Urothelium cell line (cell line): ENCODE measurements at places on chromosomes 12 and 14.

DNA sequence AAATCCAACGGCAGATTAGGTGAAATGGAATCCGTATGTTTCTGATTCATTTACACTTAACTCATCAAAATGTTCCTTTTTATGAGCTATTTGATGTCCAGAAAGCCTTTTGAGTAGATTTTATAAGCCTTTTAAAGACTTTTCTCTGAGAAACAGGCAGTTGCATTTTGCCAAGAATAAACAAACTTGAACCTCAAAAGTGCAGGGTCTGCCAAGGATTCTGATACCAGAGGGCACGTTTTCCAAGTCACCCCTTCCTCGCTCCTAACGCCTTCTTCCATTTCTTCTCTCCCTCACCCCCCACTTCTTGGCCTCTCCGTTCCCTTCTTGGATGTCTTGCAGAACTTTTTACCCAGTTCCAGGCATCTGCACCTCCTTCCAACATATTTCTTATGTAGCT, 200.6 kb upstream of the TBX3 start:
- DNase-seq, result no peak

GRCh38 chr12:107417004-107417403, 268.6 kb upstream of the PWP1 start:
- DNase-seq, result no peak

GRCh38 chr14:21101802-21102413, 1.0 kb downstream of the TMEM253 start:
- no peak for DNase-seq

GRCh38 chr12:61821381-61821780, 438.8 kb upstream of the USP15 start:
- no peak for DNase-seq

DNA sequence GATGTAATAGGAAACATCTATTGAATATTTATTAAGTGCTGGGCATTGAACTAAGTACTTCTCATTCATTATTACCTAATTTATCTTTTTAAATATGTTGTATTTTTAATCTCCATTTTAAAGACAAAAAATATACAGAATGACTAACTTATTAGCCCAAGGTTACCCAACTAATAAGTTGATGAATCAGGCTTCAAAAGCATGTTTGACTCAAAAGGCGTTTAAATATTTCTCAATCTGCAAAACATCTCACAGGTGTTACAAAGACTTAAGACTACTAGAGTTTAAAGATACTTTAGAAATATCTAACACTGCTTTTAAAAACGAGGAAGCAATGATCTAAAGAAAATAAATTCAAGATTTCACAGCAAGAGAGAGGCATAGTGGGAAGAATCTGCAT, 457.4 kb upstream of the DCN start:
- DNase-seq, result no peak
